ENCODE measurements at places on chromosomes 2 and 18.

DNA sequence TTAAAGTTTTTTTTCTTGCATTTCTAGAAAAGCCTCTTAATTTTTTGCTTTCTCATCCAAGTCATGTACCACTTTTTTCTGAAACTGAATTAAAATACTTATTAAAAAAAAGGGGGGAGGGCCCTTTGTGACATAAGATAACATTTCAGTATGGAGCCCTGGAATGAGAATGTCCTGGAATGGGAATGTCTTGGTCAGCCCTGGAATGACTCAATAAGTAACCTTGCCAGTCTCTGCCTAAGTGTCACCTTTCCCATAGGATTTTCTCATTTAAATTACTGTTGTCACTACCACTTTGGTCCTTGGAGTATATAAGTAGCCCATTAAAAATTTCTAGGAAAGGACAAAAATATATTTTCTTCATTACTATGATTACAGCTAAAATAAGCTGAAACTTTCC lies 4.7 kb downstream of the UBXN2A start:
- DNase-seq, result no peak

GRCh38 chr2:157414050-157414449 lies 29.8 kb downstream of the CYTIP start:
- DNase-seq, result no peak

- DNase-seq, result no peak
Measured at GRCh38 chr2:1601471-1602277, 142.6 kb downstream of the PXDN start.

DNA sequence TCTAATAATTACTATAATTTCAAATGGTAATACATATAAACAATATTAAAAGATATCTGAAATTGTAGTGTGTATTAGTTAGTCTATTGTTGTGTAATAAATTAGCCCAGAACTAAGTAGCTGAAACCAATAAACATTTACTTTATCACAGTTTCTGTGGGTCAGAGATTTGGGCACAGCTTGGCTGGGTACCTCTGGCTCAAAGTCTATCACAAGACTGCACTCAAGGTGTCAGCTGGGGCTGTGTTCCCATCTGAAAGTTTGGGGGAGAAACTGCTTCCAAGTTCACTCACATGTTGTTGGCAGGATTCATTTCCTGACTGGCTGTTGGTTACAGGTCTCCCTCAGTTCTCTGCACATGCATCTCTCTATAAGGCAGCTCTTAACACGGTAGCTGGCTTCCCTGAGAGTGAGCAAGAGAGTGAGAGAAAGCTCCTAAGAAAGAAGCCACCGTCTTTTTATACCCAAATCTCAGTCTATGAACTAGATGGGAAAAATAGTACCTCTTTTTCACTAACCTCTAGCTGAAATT lies 25.6 kb upstream of the WIPF1 start:
- DNase-seq, result no peak

DNA sequence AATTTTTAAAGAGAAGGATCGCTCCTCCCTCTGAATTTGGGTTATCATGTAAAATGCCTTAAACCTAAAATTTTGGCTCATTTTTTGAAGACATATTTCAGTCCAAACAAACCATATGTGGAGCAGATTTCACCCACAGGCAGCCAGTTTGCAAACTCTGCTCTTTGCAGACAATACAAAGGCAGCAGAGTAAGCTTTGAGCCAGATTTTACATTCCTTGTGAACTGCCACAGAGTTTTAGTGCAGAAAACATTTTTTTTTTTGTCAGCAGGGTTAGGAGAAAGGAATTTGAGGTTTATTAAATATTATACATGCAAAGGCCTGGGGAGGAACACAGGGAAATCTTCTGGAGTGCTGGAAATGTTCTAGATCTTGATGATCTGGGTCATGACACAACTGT lies 171.9 kb upstream of the FN1 start:
- no peak for DNase-seq

DNA sequence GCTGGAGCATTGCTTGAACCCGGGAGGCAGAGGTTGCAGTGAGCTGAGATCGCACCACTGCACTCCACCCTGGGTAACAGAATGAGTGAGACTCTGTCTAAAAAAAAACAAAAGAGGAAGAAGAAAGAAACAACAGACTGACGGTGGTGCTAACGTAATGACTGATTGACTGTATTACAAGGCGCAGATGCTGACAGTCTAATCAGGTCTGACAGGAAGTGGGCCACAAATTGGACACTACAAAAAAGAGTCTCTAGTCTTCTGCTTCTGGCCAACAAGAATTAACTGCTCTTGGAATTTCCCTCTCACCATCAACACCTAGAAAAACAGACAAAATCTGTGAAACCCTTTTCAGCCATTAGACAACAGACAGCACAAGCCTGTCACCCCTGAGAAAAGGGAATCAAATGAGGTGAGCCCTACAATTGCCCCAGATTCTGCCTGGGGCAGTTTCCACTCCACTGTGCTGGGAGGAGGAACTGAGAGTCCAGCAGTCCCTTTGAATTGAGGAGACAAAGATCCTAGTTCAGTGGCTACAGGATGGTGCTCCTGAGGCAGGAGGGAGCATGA lies 43.3 kb downstream of the SNED1 start:
- no peak for DNase-seq

DNA sequence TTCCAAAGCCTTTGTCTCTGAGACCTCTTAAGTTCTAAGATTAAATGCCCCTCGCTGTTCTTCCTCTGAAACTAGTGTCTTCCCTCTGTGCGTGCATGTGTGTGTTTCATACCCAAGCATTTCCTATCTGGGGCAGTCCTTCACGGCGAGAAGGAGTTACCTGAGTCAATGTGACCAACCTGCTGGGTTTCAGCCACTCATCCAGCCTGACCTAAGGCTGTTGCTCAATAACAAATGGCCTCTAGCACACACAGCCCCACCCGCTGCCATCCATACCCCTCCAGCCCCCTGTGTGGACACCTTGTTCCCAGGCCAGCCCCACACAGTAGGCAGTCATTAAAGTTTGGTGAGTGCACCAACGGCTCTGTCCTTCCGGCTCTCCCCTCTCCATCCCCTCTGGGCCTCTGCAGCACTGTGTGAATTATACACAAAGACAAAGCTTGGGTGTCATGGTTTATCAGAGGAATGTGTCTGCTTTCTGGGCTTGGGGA lies 53.8 kb upstream of the FOSL2 start:
- no peak for DNase-seq

GRCh38 chr18:39186008-39186407 lies 1620.4 kb upstream of the CELF4 start:
- no peak for DNase-seq

DNA sequence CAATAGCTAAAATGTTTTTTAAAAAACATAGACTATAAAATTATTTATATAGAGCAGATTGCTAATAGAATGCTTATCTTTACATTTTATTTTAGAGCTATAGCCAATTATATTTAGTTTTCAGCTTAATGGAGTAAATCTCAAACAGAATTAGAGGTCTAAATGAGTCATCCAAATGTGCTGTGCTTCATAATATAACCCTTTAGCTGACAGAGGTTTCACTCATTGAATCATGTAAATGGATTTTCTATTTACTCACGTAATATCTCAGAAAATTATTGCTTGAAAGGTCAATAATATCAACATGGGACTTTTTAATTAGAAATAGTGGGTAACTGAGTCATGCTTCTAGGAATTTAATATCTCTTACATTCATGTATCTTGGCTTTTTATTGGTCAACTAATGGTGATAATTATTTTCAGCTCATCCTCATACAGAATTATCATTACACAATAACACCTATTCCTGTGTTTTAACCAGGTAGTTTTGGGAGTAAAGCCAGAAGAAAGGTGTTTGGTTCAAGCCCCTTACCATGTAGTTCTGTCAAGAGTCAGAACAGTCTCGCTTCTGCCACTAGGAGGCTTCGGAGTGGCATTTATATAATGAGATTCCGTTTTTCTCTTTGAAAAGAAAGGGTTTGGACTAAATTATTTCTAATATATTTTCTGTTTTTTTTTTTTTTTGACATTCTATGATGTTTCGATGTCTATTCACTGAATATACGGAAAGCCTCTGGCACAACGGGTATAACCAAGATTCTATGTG lies 217.6 kb downstream of the CDH7 start:
- no peak for DNase-seq

DNA sequence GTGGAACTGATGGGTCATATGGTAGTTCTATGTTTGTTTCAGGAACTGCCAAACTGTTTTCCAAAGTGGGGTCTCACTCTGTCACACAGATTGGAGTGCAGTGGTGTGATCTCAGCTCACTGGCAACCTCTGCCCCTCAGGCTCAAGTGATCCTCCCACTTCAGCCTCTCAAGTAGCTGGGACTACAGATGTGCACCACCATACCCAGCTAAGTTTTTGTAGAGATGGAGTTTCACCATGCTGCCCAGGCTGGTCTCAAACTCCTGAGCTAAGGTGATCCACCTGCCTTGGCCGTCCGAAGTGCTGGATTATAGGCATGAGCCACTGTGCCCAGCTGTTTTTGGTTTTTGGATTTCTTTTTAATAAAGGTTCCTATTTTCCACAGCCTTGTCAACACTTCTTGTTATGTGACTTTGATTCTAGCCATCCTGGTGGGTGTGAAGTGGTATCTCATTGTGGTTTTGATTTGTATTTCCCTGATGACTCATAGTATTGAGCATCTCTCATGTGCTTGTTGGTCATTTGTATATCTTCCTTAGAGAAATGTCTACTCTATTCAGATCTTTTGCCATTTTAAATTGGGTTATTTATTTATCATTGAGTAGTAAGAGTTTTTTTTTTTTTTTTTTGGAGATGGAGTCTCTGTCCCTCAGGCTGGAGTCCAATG lies 22.8 kb downstream of the NPC1 start:
- no peak for DNase-seq

- no peak for DNase-seq
Measured at GRCh38 chr2:173652311-173652710, 297.6 kb downstream of the CDCA7 start.

DNA sequence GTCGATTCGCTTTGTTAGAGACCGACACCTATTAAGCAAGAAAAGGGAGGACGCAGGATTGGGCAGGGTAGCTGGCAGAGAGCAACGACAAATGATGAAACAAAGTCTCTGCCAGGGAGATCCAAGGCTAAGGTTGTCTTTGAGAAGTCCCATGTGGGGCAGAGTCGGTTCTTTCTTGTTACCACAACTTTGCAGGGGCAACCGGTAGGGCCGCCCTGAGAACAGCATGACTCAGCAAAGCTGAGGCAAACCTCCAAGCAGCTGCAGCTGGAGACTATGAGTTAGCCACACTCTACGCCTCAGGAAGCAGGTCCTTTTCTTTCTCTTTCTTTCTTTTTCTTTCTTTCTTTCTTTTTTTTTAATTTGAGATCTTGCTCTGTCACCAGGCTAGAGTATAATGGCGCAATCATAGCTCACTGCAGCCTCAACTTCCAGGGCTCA lies 452.3 kb upstream of the ID2 start:
- no peak for DNase-seq

DNA sequence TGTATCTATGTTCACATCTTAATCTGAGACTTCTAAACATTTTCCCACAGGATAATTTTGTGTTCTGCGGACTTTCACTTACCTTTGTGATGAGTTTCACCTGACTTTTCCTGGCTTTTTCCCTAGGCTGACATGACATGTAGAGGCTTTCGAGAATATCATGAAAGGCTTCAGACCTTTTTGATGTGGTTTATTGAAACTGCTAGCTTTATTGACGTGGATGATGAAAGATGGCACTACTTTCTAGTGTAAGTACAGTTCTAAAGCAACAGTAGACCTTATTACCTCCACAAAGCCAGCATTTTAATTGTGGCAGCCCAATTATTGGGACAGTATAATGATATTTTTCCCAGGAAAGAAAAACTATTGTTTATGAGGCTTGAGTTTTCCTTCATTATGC lies 34.1 kb upstream of the METAP1D start:
- no peak for DNase-seq

DNA sequence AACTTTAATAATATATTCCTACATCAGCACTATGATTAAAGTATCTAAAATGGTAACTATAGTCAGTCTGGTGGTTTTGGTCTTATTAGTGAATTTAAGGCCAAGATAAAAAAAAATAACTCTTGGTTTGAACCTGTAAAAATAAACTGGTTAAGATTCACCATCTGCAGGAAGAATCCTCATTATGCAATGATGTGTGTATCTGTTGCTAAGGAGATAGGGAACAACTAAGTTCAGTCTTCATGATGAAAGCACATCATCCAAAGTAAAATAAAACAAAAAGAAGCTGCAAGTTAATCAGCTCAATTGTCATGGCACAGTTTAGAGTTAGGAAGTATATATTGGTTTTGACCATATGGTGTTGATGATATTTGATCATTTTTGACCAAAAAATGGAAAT lies 466.0 kb downstream of the NYAP2 start:
- DNase-seq, result no peak

DNA sequence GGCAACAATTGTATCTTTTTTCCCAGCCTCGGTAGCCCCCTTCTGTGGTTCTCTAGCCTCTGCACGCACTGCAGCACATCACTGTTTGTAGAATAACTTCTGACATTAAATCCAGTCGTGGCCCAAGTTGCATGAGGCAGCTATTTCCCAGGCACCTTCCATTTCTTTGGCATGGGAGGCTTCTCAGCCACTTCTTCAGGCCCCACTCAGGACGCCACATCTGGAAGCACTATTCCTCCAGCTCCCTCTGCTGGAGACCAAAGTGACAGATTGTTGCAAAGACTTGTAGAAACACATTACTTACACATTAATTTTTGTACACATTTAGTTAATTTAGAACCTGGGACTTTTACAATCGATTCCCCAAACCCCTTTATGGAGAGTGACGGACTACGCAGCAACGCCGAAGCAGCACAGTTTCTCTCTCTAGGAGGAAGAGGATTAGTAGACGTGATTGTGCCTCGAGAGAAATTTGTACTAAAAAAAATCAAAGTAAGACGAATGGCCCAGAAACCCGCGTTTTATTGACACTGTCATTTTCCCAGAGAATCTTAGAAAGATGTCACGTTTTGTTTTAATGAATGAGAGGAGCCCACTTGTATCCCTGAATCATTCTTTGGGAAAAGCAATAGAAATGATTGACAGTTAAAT lies 57.8 kb upstream of the RGPD5 start:
- DNase-seq, result no peak

GRCh38 chr2:98378196-98378595 lies 31.9 kb downstream of the CNGA3 start:
- no peak for DNase-seq

DNA sequence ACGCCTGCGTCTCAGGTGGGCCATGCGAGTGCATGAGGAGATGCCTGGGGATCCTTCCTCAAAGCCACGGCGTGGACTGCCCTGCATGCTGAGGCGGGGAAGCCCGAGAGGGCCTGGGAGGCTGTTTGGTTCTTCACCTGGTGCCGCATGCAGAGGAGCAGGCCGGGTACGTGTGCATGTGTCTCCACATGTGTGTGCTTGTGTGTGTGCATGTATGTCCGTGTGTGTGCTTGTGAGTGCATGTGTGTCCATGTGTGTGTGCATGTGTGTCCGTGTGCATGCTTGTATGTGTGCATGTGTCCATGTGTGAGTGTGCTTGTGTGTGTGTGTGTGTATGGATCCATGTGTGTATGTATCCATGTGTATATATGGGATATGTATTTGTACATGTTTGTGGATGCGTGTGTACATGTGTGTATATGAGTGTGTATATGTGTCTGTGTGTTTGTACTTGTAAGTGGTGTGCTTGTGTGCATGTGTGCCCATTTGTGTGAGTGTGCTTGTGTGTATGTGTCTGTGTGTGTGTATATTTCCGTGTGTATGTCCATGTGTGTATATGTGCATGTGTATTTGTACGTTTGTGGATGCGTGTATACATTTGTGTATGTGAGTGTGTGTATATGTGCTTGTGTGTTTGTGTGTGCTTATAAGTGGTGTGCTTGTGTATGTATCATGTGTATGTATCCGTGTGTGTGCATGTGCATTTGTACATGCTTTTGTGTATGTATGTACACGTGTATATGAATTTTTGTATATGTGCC lies 79.0 kb downstream of the PTGR3 start:
- no peak for DNase-seq
